ENCODE measurements at places on chromosomes 6 and 20.

- DNase-seq, result no peak
Observed at GRCh38 chr6:39344821-39345280, 22.3 kb upstream of the KCNK16 start.

GRCh38 chr6:158567871-158568401 lies 8.0 kb downstream of the TMEM181 start:
- no peak for DNase-seq

DNA sequence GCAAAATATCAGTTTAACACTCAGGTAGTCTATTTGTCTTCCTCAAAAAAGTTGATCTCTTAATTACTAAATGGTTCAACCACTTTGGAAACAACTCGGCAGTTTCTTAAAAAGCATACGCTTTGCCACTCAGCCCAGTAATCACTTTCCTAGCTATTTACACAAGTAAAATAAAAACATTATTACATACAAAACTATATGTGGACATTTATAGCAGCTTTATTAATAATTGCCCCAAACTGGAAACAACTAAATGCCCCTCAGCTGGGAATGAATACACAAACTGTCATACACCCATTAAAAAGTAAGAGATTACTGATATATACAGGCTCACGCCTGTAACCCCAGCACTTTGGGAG lies 7.4 kb downstream of the EEF1A1 start:
- no peak for DNase-seq

GRCh38 chr20:32435449-32436107 lies 77.4 kb downstream of the ASXL1 start:
- DNase-seq, result no peak

DNA sequence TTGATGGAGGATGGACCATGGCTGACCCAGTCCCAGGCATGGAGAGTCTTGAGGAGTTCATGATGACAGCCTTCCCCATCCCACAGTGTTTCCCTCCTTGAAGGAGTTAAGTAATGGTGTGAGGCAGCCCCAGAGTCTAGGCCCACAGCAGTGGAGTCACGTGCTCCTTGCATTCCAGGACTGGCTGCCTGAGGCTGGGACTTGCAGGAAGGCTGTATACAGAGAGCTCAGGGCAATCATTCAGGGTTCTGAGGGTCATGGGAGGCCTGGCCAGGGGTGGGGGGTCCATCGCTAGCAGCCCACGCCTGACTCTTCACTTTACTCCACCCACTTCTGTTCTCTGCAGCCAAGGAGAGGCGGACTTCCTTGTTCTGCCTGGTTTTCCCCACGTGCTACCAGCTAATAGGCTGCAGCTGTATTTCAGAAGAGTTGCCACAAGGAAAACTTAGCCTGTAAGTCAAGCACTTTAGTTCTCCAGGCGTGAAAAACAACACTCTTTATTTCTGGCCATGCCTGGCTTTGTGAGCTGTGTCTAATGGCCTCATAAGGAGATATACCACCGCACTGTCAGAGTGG lies 272.5 kb downstream of the DHX35 start:
- no peak for DNase-seq

- no peak for DNase-seq
Observed at GRCh38 chr6:130547723-130548122, 181.9 kb downstream of the TMEM200A start.

GRCh38 chr6:41494212-41495110 lies 51.7 kb upstream of the FOXP4 start:
- DNase-seq, result no peak

DNA sequence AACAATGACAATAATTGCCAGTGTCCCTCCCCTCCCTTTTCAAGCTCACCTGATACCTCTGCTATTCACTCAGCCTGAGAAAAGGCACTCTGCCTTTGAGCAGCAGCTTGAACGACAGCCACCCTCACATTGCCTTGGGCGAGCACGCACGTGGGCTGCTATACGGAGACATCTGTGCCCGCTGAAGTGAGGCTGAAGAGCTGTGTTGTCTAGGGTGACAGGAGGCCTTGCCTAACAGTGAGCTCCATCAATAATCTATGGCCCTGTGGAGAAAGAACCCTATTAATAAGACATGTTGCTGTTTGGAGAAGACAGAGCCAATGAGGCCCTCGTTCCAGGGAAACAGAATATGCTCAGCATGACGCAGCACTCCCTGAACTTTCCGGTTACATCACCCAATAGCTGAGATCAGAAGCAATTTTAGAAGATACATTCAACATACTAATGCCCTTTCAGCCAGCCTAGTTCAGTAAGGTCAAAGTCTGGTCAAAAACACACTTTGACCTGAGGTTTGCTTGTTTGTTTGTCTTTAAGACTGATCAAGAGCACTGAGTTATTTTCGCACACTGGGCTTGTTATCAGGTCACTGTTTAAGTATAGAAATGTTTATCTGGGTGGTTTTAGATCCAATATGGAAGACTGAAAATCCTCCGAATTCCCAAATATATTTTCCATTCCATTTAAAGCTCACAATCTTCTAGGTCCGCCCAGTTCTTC lies 30.6 kb downstream of the RBM24 start:
- DNase-seq, result no peak

- no peak for DNase-seq
Observed at GRCh38 chr6:170080828-170081371, 210.0 kb downstream of the DLL1 start.

DNA sequence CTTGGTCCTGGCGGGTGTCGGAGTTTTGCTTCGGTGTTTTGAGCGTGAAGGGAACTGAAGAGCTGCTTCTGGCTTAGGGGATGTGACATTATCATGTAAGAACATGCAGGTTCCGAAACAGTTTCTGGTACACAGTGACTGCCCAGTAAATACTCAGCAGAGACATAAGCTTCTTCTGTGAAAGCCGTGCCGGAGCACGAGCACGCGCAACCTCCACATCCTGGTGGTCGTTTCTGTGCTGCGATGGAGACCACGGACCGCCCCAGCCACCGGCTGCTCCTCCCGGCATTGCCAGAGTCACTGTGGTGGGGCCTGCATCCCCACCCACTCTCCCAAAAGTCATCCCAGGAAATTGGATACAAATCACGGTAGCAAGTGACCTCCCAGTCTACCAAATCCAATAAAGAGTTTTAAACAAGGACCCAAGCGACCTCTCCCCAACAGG lies 18.7 kb downstream of the KIF25 start:
- no peak for DNase-seq

- DNase-seq, result no peak
Observed at GRCh38 chr20:59560588-59561227, 43.6 kb upstream of the PHACTR3 start.

GRCh38 chr6:27810768-27811450 lies 101.3 kb downstream of the OR2B2 start:
- DNase-seq, result no peak

GRCh38 chr6:42970871-42971612 lies 7.9 kb downstream of the PEX6 start:
- no peak for DNase-seq

DNA sequence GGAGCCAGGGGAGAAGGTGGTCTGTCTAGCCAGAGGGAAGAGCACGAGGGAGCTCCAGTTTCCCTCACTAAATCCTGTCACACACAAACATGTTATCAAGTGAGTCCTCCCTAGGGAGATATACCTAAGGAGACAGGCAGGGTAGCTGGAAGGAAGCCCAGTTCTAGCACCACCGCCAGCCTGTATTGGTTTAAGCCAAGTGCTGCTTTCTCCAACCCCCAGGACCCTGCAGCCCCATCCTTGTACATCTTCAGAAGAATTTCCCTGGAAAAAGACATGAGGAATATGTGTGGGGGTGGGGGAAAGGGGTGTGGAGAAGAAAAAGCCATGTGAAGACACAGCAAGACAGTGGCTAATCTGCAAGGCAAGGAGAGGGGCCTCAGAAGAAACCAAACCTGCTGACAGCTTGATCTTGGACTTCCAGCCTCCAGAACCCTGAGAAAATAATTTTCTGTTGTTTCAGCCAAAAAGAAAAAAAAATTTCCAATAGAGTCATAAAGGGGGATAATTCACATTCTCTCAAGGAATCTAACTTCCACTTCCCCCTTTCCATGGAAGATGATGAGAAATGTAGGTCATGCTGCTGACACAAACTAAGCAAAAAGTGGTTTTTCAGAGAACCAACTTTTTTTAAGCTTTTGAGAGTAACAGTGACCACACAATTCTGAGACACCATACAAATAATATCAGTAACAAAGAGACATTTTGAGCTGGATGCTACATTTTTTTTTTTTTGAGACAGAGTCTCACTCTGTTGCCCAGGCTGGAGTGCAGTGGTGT lies 103.2 kb upstream of the PRDM1 start:
- DNase-seq, result no peak

GRCh38 chr6:4478098-4478497 lies 298.1 kb upstream of the CDYL start:
- no peak for DNase-seq

DNA sequence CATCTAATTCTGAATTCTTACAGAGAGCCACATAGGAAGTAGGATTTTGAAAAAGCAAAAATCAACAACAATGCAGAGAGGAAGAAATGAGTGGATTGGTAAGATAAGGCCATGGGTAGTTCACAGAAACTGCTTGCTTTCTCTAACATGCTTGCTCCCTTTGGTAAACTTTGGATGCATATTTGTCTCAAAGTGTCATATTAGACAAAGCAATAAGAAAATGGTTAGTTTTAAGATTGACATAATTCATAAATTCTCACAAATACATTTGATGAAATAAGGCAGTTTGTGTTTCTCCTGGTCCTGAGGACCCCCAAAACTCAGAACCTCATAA lies 31.7 kb downstream of the UTRN start:
- DNase-seq, result no peak

DNA sequence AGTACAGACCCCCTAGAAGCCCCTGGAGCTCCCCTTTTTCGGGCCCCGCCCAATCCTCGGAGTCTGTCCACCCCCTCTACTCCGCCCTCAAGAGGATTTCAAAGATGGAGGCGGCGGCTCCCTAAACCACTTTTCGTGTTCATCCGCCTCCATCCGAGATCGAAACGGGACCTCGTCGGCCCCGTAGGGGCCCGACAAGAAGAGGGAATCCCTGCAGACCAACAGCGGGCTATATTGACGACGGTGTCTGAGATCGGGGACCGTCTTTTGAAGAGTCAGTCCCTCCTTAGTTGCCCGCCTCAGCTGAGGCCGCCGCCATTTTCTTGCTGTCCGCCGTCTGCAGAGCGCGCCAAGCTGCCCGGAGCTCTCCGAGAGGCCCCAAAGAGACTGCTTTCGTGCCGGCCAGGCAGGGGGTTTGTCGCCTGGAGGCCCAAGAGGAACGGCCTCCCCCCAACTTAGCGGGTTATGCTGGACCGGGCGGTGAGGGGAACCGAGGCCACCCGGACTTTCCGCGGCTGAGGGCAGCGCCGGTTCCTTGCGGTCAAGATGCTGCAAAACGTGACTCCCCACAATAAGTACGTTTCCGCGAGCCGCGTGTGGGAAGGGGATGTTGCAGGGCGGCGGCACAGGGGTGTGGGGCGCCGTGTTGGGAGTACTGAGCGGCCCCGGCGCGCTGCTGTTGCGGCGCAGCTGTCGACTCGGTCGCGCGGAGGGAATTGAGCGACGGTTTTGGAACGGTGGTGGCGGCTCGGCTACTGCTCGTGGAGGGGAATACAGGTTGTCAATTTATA lies 4.2 kb downstream of the BRD2 start:
- no peak for DNase-seq

DNA sequence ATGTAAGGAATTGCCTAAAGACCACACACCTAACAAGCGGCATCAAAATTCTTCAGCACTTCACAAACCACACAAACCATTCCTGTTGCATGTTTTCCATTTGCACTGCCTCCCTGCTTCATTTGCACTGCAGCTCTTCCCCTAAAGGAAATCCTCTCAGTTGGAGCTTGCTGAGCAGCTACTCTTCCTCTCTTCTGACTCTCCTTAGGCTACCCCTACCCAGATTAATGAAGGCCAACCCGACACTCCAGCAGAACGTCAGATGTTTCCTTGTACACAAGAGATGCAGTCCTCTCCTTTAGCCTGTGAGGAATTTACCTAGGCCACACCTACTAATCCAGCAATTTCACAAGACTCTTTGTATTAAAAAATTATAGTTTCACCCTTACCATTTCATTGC lies 8.1 kb downstream of the BEND6 start:
- no peak for DNase-seq

- no peak for DNase-seq
Observed at GRCh38 chr6:133587546-133588160, 301.3 kb upstream of the TCF21 start.

GRCh38 chr20:478949-479429 lies 16.7 kb upstream of the TBC1D20 start:
- no peak for DNase-seq

DNA sequence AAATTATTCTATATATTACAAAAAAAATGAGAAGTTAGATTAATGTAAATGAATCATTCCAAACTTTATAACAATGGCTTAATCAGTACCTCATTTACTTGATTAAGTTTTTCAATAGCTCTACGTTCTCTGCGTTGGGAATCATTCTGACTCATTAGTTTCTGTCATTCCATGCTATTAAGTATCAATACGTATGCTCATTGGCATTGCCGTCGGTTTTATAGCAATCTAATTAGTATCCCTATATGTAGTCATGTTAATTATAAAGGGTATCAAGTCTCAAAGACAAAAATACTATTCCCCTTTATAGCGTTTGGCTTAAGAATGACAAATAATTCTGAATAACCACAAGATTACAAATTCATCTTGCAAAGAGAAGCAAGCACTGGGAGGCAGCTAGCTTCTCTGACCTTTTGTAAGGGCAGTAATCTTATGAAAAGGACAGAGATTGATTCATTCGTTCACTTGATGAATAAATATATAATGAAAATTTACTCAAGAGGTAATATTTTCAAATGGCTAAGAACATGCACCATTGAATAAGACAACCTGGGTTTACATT lies 41.8 kb downstream of the OLIG3 start:
- no peak for DNase-seq

DNA sequence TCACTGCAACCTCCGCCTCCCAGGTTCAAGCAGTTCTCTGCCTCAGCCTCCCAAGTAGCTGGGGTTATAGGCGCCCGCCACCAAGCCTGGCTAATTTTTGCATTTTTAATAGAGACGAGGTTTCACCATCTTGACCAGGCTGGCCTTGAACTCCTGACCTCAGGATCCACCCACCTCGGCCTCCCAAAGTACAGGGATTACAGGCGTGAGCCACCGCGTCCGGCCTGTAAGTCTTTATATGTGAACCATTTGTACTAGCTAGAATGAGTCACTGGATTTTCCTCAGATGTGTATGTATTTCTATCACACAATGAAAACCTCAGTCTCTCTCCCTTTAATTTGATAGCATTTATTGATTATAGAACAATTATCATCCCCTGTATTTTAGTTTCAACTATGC lies 34.0 kb downstream of the ITCH start:
- no peak for DNase-seq

- DNase-seq, result no peak
Observed at GRCh38 chr20:61903575-61904340, 161.9 kb downstream of the TAF4 start.

GRCh38 chr20:8094415-8094818 lies 37.6 kb upstream of the PLCB1 start:
- DNase-seq, result no peak

GRCh38 chr6:162849269-162849668 lies 121.5 kb downstream of the PACRG start:
- DNase-seq, result no peak

GRCh38 chr6:131117878-131118277 lies 17.4 kb upstream of the AKAP7 start:
- no peak for DNase-seq
